ENCODE measurements at places on chromosomes 5 and 9. TPM values are rescaled to one million over a fixed set of nuclear protein-coding genes. Genes with fewer than 3 reads are reported as not detected.

DNA sequence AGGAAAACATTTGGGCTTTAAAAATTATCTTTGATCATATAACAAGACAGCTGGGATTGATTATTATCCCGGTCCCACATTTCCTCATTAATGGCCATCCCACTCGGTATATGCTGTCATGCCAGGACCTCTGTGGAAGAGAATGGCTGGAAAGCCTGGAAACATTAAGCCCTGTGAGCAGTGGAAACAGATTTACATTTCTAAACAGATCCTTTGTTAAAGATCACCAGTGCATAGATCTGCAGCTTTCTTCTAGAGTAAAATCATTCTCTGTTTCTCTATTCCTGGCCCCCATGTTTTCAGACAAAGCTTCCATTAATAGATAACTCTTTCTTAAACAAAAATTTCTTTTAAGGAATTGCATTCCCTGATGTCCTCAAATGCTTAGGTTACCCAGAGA, 152.2 kb downstream of the CAVIN4 start:
- DNase-seq: no peak

DNA sequence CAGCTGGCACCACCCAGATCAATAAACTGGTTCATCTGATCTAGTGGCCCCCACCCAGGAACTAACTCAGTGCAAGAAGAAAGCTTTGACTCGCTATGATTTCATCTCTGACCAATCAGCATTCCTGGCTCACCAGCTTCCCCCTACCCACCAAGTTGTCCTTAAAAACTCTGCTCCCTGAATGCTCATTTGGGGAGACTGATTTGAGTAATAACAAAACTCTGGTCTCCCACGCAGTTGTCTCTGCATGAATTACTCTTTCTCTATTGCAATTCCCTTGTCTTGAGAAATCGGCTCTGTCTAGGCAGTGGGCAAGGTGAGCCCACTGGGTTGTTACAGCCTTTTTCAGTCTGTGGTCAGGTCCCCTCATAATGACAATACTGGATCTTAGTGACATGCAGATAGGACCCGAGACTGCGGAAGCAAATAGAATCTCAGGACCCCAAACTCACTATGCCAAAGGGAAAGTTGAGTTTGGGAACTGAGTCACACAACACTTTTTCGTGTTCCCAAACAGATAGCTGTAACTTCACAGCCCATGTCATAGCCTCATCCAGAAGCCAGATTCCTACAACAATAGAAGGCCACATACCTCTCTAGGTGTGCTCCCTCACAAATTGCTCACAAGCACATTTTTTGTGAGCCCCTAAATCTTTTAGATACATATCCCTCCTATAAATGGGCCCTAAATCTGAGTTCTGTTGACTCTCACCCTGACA, 175.2 kb upstream of the RAI14 start:
- no peak for DNase-seq

Gene KIAA1958
- total RNA-seq: 2.6 TPM

DNA sequence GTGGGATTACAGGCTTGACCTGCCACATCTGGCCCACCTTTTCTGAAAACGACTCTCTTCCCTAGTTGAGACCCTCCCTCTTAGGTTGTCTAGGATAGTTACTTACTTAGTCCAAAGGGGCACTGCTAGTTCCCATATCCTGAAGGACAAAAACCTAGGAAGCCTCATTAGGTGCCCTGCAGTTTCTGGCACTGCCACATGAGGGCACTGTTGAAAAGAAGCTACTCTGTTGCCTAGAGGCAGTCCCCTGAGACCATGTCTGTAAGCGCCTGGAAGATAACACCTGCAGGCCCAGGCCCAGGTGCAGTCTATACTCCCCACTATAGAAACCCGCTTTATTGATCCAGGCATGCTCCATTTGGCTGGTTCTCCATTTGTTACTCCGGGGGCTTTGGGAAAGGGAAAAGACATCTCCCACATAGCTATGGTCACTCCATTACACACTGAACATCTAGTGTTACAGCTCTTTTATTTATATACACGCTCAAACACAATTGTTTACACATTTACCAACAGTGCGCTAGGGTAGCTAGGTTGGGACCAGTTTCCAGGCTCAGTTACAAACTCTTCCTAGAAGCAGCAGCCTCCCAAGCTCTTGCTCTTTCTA, 73.4 kb upstream of the PPARGC1B start:
- DNase-seq: no peak
